ENCODE measurements at places on chromosomes 3 and 15.

DNA sequence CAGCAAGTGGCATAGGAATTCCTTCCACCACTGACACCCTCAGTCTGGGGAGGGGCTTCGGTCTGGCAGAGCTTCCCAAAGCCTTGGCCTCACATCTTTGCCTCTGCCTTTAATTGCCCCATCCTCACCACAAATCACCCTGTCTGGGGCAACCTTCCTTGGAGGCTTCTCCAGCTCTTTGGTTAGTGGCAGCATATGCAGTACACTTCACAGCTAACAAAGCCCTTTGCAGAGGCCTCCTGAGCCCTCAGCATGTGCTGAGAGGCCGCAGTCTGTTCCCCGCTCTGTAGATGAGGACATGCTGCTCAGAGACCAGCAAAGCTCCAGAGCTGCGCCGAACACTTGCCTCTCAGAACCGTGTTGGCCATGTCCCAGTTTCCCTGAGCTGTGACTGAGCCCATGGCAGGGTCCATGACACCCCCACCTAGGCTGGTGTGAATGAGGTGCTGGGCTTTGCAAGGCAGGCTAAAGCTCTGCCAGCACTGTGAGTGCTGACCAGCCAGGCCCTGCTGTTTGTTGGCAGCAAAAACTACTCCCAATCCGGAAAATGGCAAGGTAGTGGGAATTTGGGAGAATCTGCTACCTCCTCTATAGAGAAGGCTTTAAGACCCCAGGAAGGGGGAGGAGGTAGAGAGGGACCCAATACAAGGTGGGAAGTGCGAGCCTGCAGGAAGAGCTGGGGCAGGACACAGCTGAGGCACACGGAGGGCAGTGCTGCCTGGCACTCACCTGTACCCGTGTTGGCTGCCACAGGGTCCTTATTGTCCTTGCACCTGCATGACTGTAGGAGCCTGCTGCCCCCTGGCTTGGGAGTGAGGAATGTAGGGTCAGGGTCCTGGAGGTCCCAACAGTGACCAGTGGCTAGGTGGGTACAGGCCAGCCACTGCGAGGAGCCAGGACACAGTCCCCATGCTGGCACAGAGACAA, 8.4 kb upstream of the KLF15 start:
- no peak for DNase-seq

DNA sequence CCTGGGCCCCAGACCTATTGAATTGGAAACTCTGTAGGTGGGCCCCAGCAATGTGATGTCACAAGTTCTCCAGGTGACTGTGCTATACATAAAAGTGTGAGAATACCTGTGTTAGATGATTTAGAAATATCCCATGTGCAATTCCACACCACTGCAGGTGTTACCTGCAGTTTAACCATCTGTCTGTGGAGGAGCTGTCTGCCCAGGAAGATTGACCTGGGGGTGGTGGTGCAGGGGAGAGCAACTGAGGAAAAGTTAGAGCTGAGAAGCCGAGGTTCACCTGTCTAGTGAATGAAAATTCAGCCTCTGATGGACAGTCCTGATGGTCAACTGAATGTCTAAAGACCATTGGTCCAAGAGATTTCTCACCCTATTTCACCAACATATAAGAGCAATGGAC, 132.2 kb upstream of the SLC24A5 start:
- no peak for DNase-seq

DNA sequence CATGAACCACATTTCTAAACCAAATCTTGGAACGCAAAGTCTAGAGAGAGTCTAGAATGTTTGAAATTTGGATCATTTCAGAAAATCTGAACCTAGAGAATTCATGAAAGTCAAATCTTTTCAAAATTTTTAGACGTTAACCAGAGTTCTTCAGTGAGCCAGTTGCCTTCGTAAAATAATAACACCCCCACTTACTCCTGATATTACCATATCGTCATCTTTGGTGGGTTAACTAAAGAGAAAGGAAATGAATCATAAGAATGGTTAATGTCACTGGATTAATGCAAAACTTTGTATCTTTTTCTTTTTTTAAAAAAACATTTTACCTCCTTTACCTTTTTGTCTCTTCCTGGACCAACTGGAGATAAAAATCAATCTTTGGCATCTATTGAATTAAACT, 1.2 kb upstream of the ZBED2 start:
- DNase-seq, result no peak

DNA sequence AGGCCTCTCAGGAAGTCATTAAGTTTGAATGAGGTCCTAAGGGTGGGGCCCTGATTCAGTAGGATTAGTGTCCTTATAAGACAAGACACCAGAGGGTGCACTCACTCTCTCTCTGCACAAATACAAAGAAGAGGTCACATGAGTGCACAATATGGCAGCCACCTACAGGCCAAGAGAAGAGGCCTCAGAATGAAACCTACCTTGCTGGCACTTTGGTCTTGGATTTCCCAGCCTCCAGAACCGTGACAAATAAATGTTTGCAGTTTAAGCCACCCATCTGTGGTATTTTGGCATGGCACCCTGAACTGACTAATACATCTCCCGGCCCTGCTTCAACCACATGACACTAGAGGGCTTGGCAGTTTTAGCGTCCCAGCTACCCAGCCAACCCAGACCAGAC, 73.9 kb upstream of the CHRNB4 start:
- DNase-seq, result no peak

GRCh38 chr3:17771177-17772017, 29.0 kb upstream of the TBC1D5 start:
- no peak for DNase-seq

- peak; percentile 64 for DNase-seq
Observed at GRCh38 chr3:11661827-11662226, 18.1 kb upstream of the VGLL4 start.

DNA sequence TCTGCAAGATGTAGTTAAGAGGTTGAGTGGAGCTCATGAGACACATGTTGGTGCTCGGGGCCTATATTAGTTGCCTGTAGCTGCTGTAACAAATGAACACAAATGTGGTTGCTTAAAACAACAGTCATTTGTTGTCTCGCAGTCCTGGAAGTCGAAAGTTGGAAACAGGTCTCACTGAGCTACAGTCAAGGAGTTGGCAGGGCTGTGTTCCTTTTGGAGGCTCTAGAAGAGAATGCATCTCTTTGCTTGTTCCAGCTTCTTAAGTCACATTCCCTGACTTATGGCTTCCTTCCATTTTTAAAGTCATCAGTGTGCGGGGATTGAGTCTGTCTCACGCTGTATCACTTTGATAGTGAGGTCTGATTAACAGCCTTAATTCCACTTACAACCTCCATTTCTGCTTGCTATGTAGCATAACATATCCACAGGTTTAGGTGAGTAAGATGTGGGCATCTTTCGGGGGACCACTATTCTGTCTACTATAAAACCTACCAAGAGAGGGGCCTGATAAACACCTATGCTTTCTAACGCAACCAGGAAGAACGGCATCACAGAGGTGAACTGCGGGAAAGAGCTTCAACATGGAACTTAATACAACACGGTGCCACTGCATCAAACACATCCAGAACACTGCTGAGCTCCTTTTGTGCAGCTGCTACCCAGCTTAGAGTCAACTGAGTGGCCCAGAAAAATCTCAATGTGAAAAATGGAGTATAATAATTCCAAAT, 119.4 kb downstream of the ATP10A start:
- no peak for DNase-seq

DNA sequence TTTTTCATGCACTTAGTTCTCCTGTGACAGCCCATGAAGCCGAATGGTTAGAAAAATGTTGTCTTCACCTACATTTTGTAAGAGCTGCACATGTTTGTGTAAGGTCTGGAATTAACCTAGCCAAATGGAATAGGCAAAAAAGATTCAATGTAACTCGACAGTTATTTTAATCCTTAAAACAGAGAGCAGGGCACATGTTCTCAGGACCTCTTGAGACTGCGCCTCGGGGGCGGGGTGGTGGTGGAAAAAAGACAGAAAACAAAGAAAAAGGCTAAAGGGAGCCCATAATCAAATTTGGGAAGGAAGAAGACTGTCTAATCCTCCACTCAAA, 702 bp upstream of the CSNK1G1 start:
- no peak for DNase-seq

- DNase-seq, result peak; percentile 85
Observed at GRCh38 chr3:147945968-147946519, 536.9 kb downstream of the ZIC1 start.

DNA sequence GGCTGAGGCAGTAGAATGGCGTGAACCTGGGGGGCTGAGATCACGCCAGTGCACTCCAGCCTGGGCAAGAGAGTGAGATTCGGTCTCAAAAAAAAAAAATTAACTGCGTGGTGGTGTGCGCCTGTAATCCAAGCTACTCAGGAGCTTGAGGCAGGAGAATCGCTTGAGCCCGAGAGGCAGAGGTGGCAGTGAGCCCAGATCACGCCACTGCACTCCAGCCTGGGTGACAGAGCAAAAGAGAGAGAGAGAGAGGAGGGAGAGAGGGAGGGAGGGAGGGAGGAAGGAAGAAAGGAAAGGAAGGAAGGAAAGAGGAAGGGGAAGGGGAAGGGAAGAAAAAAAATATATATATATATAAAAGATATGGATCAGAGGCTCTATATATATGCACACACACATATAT, 6.0 kb downstream of the TM4SF19 start:
- no peak for DNase-seq

All from EL (cell line).